Hematopoietic multipotent progenitor cell treated with erythropoietin and hydrocortisone succinate and interleukin-3 and kit ligand, for 8 days (in vitro differentiated cells): ENCODE measurements at places on chromosomes 6 and 20.

DNA sequence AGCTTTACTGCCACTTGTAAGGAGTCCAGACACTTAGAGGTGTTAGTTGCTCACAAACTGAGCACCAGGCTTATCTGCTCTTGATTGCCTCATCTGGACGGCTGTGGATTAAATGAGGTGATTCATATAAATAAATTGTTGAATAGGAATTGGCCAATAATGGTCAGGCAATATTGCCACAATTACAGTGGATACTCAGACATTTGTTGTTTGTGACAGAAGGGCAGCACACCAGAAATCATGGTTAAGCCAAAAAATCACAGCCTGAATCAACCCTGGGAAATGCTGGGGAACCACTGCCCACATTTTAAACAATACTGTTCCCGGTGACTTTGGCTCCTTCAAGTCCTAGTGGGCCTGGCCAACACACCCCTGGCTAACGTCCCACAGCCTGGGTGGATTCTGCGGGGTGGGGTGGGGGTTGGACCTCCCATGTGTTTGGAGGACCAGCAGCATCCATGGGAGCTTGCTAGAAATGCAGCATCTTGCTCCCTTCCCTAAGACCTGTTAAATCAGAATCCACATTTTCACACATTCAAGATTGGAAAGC, 29.5 kb upstream of the SPDEF start:
- no peak for DNase-seq

GRCh38 chr20:38298768-38299288, 5.1 kb upstream of the BPI start:
- DNase-seq = peak; percentile 14

DNA sequence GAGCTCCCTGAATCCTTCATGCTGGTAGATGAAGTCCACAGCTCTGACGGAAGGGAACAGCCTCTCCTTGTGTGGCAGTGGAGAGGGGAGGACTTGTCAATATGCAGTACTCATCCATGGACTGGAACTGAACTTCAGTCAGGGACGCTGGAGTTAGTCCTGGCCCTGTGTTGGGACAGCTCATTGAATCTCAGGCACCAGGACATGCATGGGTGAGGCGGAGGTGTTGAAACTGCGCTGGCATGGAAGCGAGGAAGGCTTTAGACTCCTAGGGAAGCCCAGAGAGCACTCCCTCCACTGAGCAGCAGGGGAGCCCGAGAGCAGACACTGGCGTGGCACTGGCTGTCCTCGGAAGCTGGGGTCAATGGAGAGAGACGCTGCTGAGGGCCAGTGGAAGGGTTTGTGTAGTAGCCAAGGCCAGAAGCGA, 161.3 kb upstream of the GGTLC1 start:
- peak; percentile 4 for DNase-seq

GRCh38 chr6:136979206-136979605, 57.1 kb downstream of the SLC35D3 start:
- no peak for DNase-seq

- peak; percentile 75 for DNase-seq
Observed at GRCh38 chr20:36886859-36887751, 11.2 kb downstream of the TLDC2 start.

DNA sequence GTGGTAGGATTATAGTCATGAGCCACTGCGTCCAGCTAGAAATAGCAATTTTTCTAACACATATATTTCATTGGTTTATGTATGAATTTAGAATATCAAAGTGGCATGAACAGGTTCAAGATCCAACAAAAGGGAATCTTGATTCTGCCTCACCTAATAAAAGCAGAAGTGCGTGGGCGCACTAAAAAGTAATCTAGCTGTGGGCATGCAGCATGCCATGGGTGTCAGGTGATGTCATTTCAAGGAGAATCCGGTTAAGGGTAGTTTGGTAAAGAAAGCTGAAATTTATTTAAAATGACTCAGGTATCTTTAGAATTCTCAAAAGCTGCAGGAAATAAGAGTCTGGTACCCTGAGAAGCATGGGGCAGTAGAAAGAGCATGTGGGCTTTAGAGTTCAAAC, 17.6 kb downstream of the LRRN4 start:
- DNase-seq = no peak

- DNase-seq = no peak
Observed at GRCh38 chr6:15864708-15865062, 201.9 kb upstream of the DTNBP1 start.

DNA sequence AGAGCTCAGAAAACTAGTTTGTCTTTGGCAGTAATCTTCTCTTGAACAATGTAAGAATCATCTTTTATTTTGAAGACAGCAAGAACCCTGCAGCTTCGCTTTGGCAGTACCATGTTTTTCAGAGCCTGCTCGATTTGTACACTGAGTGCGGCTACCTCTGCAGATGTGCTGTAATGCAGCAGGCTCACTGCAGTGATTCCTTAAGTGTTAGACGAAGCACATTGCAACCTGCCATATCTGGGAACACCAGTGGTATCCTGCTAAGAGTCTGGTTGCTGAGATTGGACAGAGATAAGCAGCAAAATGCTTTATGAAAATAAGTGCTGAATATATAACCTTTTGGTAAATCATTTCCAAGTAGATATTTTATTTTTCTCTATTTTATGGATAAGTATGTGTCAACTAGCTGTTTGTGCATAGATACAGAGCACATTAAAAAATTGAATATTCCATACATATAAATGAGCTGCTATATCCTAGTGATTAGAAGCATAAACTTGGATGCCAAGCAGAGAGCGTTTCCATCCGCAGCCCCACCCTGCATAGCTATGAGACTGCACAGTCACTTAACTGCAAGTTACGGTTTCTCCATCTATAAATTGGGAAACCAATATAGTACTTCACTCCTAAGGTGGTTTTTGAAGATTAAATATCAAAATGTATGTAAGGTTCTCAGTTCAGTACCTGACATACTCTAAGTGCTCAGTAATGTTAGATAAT, 328.3 kb downstream of the FARS2 start:
- DNase-seq = no peak

DNA sequence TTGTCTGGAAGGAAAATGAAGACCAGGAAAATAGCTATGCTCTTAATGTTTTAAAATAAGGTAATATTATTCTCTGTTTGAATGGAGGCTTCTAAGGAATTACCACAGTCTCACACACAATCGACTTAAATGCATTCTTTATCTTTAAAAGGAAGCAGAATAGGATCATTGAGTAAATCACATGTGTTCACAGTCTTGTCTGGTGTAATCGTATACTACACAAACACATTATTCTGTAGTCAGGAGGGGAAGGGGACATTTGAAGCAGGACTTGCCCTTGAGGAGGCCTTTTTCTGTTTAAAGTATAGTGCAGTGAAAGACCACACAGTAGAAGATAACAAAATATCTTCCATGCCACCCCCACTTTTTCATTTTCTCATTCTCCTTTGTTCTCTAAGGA, 20.6 kb upstream of the REV3L start:
- DNase-seq = peak; percentile 11
